ENCODE measurements at places on chromosomes 4 and X.

GRCh38 chr4:95120456-95120855 is 362.7 kb downstream of the BMPR1B start:
- DNase-seq, result no peak

GRCh38 chr4:118557298-118557851 is 127.8 kb upstream of the METTL14 start:
- DNase-seq, result no peak

DNA sequence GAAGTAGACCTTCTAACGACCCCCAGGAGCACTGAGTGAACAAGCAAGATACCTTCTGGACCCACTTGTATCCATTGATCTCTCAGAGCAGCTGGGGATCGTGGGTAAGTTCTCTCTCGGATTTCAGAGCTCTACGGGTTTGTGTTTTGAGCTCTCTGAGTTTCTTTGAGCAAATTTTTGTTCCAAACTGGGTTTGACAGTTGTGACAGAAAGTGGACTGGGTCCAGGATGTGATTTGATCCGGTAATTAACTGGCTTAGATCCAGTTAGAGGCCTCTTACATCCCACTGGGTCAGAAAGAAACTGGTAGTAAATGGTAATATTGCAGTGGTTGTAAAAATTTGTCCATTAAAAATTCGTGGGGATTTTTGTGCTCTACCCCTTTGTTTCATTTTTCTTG is 459.2 kb downstream of the INPP4B start:
- DNase-seq, result no peak

GRCh38 chr4:122583906-122584305 is 37.0 kb downstream of the IL21 start:
- DNase-seq, result no peak

DNA sequence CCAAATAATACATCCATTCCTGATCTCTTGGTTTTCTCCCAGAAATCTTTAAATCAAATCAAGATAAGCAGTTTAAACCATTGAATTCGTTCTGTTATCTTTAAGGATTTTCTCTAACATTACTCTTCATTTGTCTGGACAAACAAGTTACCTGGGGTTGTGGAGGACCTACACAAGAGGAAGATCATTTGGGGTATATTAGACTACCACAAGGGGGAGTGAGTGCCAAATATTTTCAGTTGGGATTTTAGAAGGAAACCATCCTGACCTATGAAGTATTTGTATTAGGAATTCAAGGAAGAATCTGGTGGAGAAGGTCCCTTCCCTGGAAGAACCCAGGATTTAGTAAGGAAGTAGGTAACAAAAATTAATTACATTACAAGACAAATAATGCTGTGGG is 12.0 kb upstream of the DCHS2 start:
- no peak for DNase-seq

- no peak for DNase-seq
Observed at GRCh38 chrX:101823236-101823635, 108.6 kb downstream of the ZMAT1 start.

DNA sequence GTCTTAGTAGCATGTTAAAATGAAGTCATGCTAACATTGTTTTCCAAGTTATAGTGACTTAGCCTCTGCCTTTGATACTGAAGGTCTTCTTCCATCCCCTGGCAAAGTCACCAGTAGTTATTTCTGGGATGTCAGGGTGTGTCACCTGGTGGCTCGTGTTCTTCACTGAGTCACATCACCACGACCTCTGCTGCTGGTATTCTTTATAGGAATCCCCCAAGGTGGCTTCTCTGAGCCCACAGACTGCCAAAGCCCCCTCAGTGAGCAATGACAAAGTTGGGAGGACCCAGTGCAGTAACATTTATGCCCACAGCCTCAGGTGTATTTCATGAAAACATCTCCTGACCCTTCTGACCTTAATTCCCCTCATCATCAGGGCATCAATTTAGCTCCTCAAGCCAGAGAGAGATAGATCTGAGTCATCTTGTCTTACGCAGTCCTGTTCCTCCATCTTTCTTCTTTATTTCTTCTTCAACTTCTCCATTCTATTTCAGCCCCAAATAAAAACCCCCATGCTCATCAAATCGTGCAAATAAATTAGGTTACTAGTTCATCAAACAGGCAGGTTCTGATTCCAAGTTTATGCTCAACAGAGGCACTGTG is 29.3 kb upstream of the GPRIN3 start:
- DNase-seq, result no peak

GRCh38 chr4:37236165-37236564 is 8.4 kb upstream of the NWD2 start:
- DNase-seq, result no peak

DNA sequence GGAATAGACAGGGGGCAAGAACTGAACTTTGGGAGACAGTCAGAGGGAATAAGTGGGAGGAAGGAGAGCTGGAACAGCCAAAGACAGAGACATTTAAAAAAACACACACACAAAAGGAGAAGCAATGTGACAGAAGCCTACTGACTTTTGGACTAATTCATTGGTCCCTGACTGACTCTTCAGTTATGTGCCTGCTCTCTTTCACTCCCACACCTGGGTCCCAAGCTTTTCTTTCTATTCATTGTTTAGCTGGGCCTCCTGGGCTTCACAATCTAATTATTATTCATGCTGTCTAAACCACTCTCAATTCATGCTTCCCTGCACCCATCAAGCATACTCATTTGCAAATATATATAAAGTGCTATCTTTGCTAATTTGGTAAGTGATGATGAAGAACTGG is 139.2 kb upstream of the IRS4 start:
- no peak for DNase-seq

GRCh38 chr4:151991001-151991883 is 230.4 kb upstream of the GATB start:
- no peak for DNase-seq

DNA sequence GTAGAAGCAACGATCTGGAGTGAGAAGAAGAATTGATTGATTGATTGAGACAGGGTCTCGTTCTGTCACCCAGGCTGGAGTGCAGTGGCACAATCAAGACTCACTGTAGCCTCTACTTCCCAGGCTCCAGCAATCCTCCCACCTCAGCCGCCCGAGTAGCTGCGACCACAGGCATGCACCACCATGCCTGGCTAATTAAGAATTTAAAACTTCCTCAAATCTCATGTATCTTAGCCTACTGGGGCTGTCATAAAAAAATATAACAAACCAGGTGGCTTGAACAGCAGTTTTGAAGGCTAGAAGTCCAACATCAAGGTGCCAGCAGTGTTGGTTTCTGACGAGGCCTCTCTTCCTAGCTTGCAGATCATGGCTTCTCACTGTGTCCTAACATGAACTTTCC is 18.3 kb upstream of the TBC1D9 start:
- no peak for DNase-seq

- DNase-seq, result no peak
Observed at GRCh38 chr4:39025552-39026085, 6.6 kb downstream of the TMEM156 start.

Measured in stimulated activated CD8-positive, alpha-beta memory T cell treated with anti-CD3 and anti-CD28 coated beads, Interleukin-15, amount 100 ng/mL, for 24 hours (primary cell).